ENCODE measurements at places on chromosomes 6 and 20.

DNA sequence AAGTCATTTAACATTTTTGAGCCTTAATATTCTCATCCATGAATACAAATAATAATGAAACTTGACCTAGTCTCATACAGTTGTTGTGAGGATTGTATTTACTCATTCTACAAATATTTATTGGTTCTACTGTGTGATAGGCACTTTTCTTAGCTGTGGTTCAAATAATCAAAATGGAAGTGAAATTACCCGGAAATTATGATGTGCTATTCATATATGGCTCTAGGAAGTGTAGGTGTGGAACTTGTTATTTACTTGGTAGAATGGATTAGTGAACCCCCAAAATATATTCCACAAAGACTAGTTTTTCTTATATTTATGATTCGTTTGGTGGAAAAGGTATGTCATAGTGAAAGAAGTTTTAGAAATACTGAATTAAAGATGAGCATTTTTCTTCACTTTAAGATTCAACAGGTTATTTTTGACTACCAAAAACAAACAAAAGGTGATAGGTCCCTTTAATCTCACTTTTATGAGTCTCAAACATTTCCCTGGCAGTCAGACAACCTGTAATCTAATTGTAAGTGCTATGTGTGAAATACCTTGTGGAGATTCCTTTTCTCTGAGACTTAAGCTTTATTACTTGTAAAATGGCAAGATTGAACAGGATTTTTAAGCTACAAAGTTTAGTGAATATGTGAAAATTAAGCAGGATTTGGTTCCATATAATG, 77.8 kb downstream of the STXBP5 start:
- no peak for DNase-seq

- DNase-seq = peak; percentile 35
Observed at GRCh38 chr20:44552050-44552449, 30.2 kb upstream of the SERINC3 start.

GRCh38 chr6:108985301-108985700, 109.3 kb downstream of the SESN1 start:
- DNase-seq = peak; percentile 61

- peak; percentile 18 for DNase-seq
Observed at GRCh38 chr6:1390133-1390945, 963 bp downstream of the FOXF2 start.

DNA sequence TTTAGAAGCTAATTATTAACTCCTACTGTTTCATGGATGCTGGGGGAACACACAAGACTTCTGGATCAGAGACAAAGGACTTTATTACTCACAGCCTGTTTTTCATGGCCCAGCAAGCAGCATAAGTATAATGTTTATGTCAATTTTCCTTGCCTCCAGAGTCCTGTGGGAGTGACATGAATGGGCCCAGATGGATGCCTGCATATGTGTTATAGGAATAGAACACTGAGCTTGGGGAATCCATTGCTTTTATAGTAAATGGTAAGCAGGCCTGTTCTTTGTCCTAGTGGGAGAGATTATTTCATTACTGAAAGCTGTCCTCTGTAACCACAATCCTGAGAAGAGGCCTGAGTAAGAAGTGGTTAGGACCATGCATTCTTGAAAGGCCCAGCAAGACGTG, 25.6 kb downstream of the BLTP3A start:
- peak; percentile 11 for DNase-seq
